ENCODE measurements at places on chromosomes 3 and 15.

DNA sequence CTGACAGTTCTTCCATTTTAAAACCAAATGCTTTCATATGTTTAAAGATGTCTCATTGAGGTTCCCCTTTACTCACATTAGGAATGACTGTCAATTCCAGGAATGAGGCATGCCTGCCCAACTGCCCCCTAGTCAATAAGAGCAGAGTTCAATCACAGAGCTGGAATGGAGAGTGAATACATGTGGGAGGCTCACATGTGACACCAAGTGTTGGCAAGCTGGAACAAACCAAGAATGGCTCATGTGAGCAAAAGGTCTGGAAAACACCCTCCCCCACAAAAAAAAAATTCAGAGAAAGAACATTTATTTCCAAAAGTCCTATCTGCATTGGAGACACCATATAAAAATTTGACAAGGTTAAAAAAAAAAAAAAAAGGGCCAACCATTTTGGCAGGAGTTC lies 3.7 kb downstream of the PBRM1 start:
- DNase-seq = peak; percentile 91

DNA sequence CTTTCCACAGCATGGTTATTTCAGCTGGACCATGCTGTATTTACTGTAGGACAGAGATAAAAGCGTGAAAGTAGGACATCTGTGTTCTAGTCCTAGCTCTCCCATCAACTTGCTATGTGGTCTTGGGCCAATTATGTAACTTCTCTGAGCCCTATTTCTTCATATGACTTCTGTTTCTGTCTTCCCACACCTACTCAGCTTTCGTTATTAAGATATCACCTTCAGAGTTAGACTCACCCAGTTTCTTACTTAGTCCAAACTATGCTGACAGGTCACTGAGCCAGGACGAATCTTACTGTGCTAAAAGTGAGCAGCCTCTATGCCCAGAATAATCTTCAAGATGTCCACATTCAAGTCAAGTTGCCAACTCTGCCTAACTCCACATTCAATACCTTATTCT lies 283.7 kb downstream of the IL5RA start:
- DNase-seq = no peak

DNA sequence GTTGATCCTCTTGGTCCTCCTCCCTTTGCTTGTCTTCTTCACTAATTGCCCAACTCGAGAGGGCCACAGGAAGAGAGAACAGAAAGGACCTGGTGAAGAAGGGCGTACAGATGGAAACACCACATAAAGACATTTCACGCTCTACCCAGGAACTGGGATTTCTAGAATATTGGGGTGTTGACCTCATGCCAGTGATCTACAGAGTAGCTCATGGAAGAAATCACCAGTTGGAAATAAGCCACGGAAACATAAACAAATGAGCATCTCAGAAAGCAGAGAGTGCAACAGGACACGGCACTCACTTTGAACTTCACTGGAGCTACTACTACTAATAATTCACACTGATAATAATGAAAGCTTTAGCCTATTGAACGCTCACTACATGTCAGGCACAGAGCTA lies 84.6 kb upstream of the ARHGEF3 start:
- DNase-seq = no peak

DNA sequence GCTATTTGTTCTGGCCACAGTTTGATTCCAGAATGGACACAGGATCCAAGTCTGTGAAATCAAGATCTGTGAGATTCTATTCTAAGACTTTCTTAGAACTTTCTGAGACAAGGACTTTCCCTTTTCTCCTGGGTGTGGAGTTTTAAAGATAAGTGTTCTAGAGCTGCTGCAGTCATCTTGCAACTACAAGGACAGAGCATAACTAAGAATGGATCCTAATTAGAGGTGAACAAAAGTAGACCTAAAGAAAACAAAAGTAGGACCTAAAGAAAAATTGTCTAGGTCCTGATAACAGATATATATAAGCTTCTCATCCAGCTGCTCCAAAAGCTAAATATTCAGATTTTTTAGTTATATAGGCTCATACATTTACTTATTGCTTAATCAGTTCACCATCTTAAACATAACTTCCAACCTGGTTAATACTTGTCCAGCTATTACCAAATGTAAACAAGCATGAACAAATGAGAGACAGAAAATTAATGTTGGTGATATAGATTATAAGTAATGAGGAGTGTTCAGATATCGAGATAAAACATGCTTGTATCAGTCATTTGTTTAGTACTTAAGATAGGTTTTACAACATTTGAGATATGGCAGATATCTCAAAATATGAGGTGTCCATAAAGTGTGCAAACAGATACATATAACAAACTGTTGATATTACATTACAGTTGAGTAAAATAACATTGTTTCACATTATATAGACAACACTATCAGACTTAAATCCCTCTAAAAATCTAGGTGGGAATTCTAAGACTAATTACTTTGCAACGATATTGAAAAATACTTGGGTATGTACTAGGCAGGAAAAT lies 75.1 kb downstream of the CD200 start:
- DNase-seq = no peak

DNA sequence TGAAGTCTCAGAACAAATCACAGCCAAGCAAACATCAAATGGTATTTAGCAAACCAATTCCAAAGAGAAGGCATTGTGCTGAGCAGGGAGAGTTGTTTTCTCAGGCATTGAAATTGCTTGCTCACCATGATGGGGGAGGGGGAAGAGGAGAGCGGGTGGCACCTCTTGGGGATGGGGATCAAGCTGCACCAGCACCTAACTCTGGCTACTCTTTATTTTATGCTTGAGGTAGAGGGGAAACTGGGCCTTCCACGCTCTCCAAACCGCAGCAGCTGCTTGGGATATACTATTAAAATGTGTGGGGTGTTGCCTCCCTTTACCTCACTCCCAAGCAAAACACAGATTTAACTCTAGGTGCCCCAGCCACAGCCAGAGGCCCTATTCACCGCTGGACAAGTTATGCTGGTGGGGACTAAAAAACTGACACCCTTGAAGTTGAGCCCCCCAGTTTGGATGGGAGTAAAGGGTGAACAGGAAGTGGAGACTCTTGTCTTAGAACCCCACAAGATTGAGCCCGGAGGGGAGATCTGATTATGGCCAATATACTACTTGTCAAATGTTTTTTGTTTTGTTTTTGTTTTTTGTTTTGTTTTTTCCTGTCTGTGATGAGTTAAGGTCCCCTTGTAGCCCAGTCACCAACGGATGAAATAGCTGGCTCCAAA lies 5.0 kb upstream of the FOXB1 start:
- DNase-seq = no peak

DNA sequence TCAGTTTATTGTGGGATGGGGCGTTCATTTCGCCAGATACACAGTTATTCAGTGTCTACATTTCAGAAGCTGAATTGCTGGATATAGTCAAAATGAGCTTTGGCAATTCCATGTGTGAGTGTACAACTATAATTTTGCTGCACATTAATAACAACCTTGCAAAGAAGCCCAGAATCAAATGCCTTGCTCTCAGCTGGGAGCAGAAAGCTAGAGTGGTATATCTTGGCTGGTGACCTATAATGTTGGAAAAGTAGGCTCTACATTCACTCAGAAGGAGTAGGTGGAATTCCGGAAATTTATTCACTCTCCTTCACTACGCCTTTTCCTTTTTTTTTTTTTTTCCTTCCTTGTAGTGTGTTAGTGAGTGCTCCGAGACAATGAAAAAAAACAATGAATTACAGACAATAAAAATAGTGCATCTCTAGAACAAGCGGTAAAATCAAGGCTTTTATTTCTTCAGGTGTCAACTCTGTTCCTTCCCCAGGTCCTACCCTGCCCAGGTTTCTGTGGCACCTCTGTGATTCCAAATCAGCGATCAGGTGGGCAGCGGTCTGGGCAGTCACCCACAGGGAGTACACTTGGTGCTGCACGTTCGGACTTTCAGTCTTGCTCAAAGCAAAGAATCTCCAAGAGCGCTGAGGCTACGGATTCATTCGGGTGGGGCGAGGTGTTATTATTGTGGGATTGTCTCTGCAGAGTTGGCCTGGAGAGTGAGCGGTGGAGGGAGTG lies 910 bp upstream of the ARPP21 start:
- no peak for DNase-seq

DNA sequence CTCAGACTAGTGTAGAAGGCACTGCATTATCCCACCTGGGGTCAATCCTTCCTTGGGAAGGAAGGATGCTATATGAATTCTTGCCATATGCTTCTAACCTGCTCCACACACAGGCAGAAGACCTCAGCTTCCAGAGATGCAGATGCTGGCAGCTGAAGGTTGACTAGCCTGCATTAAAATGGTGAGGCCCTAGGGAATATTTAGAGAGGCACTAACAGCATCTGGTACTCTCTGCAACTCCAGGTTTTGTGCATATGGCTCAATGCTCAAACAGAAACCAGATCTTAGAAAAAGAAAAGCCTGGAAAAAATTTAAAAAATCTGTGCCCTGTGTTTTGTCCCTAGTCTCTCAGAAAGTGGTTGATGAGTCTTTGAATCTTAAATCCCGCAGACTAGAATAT lies 56.0 kb upstream of the MYRIP start:
- DNase-seq = no peak

DNA sequence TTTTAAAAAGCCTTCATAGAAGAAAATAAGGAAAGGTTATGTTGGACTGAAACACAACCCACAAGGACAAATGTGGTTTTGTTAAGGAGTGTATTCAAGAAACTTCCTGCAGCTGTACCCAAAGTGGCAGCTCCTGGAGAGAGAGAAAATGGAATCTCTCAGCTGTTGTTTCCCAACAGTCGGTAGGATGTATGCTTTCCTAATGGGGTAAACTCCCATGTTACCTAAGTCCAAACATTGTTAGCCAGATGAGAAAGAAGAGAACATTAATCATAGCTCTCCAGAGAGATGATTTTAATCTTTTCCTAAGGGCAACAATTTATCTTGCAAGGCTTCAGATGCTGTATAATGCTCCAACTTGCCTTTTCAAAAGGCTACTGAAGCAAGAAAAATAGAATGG lies 22.6 kb upstream of the TEX9 start:
- no peak for DNase-seq

DNA sequence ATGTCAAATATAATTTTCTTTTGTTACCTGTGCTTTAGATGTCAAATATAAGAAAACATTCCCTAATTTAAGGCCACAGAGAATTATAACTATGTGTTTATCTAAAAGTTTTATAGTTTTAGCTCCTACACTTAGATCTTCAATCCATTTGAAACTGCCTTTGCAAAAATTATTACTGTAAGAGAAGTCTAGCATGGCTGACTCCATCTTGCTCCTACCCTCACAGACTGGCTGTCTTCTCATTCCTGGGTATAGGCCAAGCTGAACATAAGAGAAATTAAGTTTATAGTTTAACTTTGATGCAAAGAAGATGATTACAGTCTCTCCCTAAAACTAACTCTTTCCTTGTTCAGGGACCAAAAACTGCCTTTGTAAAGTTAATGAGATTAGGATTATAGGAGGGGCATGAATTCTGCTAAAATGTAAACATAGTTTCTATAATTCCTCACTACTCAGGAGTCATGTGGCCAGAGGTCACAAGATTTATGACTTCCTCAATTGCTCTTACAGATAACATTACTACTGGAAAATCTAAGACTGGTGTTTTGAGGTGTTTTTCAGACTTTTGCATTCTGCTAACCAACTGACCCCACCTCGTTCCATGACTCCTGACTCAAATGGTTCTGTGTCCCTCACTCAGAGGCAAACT lies 184.0 kb downstream of the BCHE start:
- DNase-seq = no peak

GRCh38 chr3:127867986-127868385 lies 45.7 kb upstream of the MGLL start:
- peak; percentile 73 for DNase-seq

DNA sequence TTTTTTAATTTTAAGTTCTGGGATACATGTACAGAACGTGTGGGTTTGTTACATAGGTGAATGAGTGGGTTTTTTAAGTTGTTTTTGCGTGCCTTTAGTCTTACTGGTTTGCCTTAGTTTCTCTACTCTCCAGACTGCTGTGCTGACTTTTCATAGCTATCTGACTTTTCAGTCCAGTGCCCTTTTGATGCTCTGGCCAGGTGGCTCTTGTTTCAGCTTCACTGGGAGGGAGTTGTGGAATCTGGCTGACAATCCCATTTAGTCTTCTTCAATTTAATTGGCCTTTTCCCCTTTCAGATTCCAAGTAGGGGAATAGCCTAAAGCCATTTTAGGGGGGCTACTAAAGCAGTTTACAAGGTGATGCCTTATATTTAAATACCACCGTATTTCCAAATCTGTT lies 30.1 kb downstream of the FNDC3B start:
- DNase-seq = no peak

Data from PC-3 (cell line).